ENCODE measurements at places on chromosomes 16 and 17.

DNA sequence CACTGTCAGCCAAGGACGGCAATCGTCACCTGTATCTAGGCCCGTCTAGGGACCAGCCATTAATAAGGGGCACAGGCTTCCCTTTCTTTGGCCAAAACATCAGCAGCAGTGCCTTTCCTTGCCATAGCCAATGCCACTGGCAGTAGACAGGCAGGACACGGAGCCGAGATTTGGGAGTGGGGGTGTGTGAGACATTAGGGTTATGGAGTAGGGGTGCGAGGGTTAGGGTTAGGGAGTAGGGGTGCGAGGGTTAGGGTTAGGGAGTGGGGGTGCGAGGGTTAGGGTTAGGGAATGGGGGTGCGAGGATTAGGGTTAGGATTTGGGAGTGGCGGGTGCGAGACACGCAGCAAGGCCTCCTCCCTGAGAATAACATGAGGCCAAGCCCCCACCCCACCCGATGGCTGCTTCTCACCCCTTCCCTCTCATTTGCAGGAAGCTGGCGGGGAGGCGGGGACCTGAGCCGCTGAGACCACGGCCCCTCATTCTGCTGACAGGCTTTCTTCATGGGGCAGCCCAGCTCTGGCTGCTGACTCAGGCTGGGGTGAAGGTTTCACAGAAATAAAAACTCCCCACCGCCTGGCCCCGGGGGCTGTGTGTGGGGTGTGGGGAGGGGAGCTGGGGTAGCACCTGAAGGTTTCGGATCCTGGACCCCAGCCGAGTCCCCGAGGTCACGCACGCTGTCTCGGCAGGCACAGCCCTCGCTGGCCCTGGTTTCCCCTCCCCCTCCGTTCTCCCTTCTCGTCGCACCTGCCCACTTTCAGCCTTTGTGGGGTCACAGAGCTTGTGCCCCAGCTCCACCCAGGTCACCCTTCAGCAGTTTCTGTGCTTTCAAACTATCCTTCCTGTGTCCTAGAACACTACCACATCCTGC, 93.8 kb downstream of the PGS1 start:
- DNase-seq, result no peak

DNA sequence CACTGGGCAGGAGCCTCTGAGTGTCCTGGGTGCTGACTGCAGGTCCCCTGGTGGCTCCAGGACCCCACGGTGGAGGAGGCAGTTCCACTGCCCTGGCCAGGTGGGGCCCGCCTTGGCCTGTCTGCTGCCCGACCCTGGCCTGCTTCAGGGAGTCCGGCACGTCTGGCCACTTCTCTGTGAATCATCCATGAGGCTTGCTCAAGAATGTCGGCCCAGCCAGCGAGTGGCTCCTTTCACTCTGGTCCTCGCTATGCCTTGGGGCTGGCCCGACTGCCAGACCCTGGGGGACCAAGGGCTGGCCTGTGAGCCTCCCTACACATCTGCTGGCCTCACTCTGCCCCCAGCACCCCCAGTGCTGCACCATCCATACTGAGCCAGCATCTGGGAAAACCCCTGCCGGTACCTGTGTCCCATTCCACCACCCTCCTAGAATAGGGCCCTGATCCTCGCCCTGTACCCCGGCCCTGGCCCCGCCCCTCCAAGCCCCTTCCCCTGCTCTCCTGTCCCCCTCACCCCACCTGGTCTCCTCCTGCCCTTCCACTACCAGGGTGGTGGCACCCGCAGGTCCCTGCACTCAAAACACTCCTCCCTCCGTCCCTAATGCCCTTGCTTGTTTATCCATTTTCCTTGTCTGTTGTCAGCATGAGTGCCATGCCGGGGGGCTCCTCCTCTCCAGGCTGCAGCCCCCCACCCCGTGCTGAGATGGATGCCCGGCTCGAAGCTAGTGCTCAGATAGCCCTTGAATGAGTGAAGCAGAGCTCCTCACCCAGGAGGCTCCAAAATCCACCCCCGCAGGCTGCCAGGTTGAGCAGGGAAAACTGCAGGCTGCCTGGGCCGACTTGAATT, 35.5 kb downstream of the ADCY7 start:
- DNase-seq, result peak; percentile 77

DNA sequence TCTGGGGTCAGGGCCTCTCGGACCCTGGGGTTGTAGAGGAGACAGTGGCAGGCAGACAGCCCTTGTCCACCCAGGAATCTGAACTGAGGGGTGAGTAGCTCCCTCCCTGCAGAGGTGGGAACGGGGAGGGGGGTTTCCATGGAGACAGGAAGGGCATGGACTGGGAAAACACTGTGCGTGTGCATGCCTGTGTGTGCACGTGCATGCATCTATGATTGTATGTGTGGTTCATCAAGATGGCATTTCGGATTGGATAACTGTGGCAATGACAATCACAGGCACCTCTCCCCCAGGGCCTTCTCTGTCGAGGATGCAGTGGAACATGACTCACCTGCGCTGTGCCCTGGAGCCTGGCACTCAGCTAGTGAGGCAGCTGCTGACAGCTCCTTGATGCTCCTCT, 6.1 kb upstream of the CD300C start:
- peak; percentile 3 for DNase-seq

- no peak for DNase-seq
These were observed 67.5 kb downstream of the MARF1 start for GRCh38 chr16:15575293-15576049.

DNA sequence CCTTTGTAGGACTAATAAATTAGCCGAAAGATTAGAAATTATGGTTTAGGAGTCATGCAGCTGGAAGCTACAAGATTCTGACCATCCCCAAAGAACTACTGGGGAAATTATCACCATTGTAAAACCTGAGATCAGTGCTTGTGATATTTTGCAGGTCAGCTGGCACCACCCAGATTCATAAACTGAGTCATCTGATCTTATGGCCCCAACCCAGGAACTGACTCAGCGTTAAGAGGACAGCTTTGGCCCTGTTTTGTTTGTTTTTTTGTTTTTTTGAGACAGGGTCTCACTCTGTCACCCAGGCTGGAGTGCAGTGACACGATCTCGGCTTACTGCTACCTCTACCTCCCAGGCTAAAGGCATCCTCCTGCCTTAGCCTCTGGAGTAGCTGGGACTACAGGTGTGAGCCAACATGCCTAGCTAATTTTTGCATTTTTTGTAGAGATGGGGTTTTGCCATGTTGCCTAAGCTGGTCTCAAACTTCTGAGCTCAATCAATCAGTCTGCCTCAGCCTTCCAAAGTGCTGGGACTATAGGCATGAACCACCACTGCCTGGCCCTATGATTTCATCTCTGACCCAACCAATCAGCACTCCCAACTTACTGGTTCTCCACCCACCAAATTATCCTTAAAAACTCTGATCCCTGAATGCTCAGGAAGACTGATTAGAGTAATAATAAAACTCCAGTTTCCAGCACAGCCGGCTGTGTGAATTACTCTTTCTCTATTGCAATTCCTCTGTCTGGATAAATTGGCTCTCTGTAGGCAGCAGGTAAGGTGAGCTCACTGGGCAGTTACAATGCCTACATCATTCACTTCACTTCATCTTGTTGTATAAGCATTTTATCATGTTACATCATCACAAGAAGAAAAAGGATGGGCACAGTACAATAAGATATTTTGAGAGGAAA, 79.4 kb upstream of the KSR1 start:
- peak; percentile 55 for DNase-seq

- DNase-seq, result no peak
These were observed 11.8 kb downstream of the IRX5 start for GRCh38 chr16:54942353-54942943.

DNA sequence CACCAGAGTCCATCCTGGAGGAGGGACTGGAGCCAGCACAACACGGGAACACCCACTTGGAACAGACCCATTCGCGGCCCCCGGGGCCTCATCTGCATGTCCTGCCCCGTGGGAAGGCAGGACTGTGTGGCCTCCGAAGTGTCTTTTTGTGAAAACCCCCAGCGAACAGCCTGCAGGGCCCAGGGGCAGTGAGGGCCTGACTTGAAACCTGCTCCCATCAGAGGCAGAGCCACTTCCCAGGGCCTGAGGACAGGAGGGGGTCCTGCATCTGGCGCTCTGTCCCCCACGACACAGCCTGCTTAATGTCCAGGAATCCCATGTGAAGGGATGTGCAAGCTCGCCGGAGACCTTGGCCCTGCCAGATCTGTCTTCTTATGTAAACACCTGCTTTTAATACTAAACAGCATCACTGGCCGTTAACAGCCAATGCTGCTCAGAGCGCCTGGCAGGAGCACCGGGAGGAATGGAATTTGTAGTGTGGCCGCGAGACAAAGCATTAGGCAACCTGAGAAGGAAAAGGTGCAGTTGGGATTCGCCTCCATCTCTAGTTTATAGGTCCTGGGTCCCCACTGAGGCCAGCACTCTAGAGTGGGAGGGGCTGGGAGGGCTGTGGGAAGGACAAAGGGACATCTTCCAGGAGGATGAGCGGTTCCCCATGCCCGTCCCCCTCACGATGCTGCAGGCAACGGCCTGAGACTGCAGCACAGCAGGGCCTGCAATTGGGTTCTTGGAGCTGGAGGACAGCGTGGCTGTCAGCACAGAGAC, 9.6 kb upstream of the EVPL start:
- no peak for DNase-seq

GRCh38 chr17:42708588-42708987, 26.3 kb downstream of the CNTNAP1 start:
- no peak for DNase-seq

DNA sequence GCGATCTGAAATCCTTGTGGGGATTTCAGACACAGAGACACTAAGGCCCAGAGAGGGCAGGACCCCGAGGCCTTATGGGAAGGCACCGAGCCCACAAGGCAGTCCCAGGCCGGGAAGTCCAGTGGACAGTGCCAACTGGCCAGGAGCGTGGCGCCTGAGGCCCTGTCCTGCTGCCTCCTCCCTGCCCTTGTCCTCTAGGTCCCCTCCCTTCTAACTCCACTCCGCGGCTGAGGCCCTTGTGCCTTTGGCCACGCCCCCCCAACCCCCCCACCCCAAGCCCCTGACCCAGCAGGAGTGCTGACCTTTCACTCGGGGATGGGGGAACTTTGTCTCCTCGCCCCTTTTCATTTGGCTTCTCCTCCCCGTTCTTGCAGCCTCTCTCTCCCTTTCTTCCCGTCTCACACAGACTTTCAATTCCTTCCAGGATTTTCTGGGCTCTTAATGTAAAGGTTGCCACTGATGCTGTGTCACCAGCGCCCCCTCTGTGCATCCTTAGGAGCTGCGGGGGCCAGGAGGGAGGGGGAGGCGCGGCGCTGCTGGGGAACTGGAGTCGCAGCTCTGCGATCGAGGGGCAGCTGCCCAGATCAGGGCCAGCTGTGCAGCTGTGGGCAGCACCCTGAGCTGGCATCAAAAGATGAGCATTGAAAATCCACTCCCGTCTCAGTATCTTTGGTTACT, 29.1 kb downstream of the CRHR1 start:
- no peak for DNase-seq

- peak; percentile 71 for DNase-seq
These were observed 2.1 kb downstream of the CFAP20 start for GRCh38 chr16:58127033-58127556.

- DNase-seq, result no peak
These were observed 12.2 kb downstream of the C1QTNF1 start for GRCh38 chr17:79036181-79036580.

DNA sequence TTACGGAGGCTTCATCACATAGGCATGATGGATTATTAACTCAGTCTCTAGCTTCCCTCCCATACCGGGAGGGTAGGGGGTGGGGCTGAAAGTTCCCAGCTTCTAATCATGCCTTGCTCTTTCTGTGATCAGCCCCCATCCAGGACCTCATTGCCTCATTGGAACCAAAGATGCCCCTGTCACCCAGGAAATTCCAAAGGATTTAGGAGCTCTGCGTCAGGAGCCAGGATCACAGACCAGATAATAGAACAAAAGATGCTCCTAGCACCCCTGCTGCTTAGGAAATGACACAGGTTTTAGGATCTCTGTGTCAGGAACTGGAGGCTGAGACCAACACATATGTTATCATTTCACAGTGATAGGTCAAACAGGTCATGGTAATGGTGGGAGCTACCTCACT, 9.7 kb downstream of the USB1 start:
- DNase-seq, result no peak

DNA sequence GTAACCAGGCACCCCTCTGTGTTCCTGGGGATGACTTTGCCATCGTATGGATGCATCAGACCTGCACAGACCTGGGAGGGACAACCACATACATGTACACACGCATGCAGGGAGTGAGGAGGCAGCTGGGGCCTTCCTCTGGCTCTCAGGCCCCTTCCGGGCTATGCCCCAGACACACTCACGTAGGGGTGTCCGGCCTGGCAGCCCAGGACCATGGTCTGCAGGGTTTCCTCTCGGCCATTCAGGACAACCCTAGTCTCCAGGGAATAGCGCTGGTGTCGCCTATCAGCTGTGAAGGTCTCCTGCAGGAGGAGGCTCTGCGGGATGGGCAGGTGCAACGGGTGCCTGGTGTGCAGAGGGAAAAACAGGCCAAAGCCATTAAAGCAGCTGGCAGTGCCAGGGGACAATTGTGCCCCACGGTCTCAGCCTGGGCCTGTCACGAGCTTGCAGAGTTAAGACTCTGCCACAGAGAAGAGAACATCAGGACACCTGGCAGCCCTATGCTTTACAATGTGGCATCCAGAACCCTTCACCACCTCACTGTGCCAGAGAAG, 101.4 kb downstream of the RMI2 start:
- DNase-seq, result no peak

DNA sequence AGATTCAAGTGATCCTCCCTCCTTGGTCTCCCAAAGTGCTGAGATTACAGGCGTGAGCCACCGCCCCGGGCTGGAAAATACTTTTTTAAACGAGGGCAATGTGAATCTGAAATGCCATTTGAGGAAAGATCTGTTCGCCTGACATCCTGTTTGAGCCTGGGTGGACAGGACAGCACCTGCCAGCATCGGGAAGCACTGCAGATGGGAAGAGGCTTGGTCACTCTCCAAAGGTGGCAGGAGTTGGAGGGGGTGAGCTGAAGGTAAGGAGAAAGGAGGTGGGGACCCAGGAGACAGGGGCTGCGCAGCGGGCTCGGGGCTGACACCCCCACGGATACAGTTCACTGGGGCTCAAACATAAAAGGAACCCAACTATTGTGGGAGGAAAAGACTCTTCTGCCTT, 3.9 kb upstream of the BIRC5 start:
- DNase-seq, result no peak

DNA sequence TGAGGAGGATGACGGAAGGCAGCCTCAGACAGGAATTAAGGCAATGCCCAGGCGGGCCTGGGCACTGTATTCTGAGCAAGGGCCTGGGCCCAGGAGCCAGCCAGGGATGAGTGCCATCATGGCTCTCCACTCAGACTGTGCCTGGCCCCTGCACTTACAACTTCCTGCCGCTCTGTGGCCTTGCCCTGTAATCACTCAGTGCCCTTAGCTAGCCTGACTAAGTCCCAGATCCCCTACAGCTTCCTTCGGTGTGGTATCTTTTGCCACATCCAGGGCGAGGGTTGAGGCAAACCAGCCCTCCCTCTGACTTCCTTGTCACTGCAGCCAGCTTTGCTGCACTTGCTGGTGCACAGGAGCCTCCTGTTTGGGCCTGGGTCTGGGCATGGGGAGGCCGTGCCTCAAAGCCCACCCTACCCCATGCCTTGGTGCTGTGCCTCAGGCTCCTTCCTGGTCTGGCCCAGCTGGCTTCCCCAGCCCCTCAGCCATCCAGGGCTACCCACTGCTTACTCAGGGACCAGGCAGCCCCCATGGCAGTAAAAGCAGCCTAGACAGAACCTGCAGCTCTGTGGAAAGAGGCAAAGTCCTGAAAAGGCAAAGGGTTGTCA, 9.3 kb downstream of the SLC46A1 start:
- no peak for DNase-seq

Data from AG10803 (cell line).